Neural crest cell (in vitro differentiated cells): ENCODE measurements at places on chromosomes 1 and 21. TPM values are rescaled to one million over a fixed set of nuclear protein-coding genes. Genes with fewer than 3 reads are reported as not detected.

- DNase-seq, result no peak
Observed at GRCh38 chr1:179058487-179059483, 23.1 kb upstream of the TOR3A start.

DNA sequence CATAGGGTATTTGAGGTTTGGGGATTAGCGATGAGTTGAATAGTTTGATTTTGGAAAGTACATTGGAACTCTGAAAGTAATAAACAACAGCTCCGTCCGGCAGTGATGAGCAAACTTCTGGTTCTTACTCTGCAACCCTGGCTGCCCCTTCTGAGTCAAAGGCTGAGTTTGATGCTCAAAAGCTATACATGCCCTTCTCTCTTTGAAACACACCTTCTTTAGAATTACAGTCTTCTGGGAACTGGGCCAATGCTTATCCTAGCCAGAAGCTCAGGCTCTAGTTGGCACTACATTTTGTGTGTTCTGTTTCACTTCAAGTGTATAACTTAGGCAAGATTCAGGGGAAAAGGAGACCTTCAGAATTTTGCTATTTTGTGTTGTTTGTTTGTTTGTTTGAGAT, 9.3 kb downstream of the AHCYL1 start:
- no peak for DNase-seq

DNA sequence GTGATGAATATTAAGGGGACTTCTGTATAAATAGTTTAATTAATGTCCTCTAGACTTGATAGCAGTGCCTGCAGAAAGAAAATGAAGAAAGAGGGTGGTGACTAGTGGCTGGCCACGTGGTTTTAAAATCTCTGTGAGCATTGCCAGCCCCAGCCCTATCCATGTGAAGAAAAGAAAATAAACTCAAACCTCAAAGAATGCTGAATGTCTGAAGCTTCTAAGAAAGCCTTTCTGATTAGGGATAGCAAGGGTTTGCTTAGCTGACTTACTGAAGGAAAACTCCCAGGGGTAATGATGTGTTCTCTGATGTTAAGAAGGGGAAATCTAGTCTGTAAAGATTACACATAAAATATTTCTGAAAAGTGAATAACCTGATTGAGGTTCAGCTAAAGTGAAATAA, 31.8 kb downstream of the ADGRL2 start:
- no peak for DNase-seq

DNA sequence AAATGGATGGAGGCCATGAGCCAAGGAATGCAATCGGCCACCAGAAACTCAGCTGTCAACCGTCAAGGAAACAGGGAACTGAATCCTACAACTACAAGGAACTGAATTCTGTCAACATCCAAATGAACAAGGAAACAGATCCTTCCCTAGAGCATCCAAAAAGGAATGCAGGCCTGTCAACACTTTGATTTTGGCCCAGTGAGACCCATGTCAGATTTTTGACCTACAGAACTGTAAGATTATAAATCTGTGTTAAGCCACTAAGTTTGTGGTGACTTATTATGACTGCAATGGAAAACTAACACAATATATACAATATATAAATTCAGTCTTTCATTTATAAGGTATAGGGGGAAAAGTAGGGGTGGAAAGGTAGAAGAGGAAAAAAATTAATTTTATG, 55.3 kb downstream of the SHCBP1L start:
- DNase-seq, result no peak

DNA sequence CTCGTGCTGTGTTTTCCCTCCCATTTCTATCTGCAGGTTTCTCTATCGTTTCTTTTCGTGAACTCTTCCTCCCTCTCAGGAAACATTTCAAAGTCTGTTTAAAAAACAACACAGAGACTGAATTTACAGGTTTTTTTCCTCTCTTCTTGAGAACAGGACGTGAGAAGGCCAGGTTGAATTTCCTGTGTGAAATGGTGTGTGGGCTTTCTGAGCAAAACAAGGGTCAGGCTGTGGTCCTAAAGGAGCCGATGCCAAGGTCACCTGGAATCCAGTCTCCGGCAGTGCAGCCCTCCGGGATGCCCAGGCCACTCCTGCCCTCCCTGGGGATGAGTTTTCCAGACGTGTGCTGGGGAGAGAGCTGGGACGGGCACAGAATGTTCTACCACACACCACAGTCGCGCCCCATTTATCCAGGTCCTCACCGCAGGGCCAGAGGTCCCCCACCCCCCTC, 62.7 kb upstream of the RUNX3 start:
- DNase-seq, result no peak

DNA sequence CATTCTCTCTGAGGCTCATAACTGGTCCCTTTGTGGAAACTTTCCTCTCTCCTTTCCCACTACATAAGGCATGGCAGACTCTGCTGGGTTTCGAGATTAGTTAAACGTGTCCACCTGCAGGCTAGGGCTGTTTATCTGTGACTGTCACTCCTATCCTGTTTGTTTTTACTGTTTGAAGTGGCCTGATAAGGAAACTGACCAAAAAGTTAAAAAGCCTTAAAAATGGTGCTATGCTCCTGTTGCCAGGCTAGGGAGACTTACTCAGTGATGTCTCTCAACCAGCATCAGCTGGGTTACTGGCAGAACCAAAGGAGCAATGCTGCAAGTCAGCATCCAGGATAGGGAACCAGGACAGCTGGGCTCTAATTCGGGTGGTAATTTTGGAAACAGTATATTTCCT, 3.9 kb downstream of the PIGV start:
- no peak for DNase-seq

DNA sequence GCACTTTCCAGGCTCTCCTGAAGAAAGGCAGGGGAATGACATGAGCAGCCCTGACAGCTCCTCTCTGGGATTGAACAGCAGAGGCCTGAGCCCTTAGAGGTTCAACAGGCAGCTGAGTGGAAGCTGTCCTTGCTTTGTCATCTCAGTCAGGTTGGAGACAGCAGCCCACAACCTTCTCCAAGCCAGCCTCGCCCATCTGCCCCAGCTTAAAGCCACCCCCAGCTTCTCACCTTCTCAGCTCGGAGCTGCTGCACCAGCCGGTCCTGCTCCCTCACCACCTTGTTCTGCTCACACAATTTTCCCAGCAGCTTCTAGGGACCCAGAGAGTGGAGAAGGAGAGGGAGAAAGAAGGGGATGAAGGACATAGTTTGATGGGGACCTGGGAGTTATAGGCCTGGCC, 35.2 kb upstream of the GOLT1A start:
- DNase-seq, result no peak

GRCh38 chr1:213409971-213410370, 358.9 kb downstream of the RPS6KC1 start:
- no peak for DNase-seq

- no peak for DNase-seq
Observed at GRCh38 chr1:153567621-153568366, 2.1 kb upstream of the S100A2 start.

- DNase-seq, result no peak
Observed at GRCh38 chr1:7006996-7007871, 222.0 kb downstream of the CAMTA1 start.

DNA sequence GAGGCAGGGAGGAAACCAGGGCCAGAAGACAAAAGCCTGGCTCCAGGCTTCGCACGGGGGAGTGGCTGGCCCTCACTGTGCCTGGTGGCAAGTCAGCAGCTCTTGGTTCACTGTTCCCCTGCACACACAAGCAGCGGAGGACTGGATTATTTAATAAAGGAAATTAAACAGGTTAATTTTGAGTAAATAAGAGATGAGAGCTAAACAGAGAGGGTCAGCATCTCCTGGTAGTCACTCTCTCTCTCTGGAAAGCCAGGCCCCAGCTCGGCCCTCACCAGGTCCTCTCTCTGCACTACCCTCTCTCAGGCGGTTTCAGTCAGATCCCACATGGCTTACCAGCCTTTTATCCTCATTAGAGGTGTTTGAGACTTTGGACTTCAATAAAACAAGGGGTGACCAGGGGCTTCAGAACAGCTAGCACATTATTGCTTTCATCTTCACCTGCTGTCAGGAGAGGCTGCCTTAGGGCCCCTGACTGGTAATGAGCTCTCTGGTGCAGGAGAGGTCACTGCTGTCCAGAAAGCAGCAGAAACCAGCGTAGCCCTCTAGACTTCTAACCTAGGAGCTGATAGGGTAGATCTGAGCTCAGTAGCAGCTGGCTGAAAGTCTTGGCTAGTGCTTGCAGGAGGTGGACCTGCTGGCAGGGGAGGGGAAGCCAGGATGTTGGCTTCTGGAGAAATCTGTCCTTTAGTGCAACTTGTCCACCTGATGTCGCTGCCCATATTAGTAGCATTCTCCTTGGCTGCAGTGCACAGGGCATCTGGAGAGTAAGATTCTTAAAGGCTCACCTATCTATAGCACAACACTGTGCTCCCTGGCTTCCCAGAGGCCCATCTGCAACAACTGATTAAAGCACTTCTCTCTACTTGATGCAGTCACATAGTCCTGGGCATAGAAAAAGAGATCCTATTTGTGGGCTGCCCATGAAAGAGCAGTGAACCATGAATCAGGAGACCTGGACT, 45.9 kb downstream of the SYT6 start:
- no peak for DNase-seq

- DNase-seq, result no peak
Observed at GRCh38 chr1:230717251-230717650, 3.3 kb upstream of the AGT start.

DNA sequence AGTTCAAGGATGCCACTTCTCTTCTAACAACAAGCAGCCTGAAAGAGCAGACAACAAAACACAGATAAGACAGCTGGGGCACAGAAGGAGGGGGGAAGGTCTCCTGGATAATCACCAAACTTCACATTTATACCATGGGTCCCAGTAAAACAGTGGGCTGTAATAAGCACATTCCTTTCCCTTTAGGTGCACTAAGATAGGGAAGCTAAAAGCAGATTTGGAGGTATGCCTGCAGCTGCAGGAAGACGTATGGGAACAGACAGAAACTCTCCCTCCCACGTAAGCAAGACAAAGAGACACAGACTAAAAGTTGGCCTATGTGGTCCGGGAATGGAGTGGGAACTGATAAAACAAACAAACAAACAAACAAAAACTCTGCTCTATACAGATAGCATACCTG, 612.1 kb downstream of the MRPL39 start:
- no peak for DNase-seq

GRCh38 chr1:19613171-19613703, 30.9 kb upstream of the NBL1 start:
- DNase-seq, result no peak

GRCh38 chr1:89287181-89288050, 14.8 kb upstream of the GBP5 start:
- DNase-seq, result no peak

- DNase-seq, result no peak
Observed at GRCh38 chr1:64847666-64848065, 102.8 kb downstream of the RAVER2 start.

DNA sequence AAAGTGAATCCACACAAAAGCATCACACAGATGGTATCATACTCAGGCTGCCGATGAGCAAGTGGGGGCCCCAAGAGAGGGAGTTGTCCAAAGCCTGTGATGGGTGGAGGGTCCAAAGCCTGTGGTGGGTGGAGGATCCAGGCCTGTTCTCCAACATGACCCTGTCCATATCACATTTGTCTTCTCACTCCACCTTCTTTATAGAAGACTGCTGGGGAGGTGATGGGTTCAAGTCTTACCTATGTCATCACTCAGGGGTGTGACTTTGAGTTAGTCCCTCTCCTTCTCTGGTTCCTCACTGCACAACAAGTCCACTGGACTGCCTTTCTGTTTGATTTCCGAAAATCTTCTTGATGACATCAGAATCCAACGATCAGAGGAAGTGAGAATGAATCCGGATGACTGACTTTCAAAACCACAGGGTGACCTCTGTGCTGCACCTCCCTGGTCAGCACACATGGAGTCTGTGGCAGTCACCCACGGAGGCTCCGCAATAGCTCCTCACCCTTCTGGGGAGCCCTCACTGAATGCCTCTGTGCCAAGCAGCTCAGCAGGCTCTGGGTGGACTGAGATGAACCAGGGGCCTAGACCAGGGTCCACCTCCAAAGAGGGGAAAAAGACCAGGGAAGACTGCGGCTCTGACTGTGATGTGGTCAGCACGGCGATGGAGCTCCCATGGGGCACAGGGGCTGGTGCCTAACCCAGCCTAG, 166.8 kb downstream of the HIVEP3 start:
- no peak for DNase-seq

- DNase-seq, result no peak
Observed at GRCh38 chr1:87064309-87064708, 149.9 kb downstream of the HS2ST1 start.

DNA sequence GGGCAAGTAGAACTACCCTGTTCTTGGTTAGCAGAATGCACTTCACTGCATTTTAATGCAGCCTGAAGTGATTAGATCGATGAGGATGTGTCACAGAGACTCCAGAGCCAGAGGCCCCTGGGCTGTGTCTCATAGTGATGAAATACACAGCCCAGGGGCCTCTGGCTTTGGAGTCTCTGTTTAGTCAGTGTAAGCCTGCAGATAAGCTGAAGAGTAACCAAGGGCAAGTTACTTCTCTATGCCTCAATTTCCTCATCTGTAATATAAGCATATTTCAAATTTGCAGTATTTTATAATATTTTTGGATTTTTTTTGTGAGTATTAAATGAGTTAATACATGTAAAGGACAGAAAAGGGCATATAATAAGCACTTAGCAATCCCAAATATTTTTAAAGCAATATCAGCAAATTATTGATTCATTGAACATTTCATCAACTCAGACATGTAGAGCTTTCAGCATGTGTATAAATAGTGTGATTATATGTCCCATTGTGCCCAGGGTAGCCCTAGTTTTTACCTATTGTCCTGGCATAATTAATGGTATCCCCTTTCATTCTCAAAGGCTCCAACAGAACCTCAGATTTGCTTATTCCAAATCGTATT, 23.6 kb upstream of the APOBEC4 start:
- DNase-seq, result no peak

- DNase-seq, result no peak
Observed at GRCh38 chr1:199979071-199979470, 48.4 kb upstream of the NR5A2 start.

DNA sequence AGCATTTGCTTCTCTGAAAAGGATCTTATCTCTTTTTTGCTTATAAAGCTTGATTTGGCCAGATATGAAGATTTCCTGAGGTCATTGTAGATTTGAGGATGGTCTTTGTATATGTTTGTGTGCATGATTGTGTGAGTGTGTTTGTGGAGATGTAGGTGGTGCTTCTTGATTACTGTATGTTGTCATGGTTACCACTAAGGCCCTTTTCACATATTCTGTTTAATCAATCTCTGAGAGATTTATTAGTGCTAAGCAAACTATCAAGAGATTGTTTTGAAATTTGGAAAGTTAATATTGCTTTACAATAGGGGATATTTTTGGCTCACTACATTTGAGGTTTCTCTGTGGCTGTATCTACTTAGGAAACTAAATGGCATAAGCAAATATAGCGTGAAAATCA, 191.7 kb downstream of the S1PR1 start:
- no peak for DNase-seq

GRCh38 chr1:158691907-158692306, 5.4 kb upstream of the SPTA1 start:
- no peak for DNase-seq

Gene MAN1C1
- 19.8 and 22.6 TPM in 2 replicates for total RNA-seq

Gene PSEN2
- 20.1 and 20.4 TPM in 2 replicates for total RNA-seq

Gene NUP210L
- 0.05 TPM in 1 of 2 replicates, not detected in the other for total RNA-seq

Gene MFAP2
- 81.6 and 83.4 TPM in 2 replicates for total RNA-seq

Gene ELOA
- total RNA-seq, result 43.1 and 45.8 TPM in 2 replicates

Gene KLHDC9
- total RNA-seq, result 8.0 and 9.1 TPM in 2 replicates

Gene CAMK1G
- 1.1 and 1.8 TPM in 2 replicates for total RNA-seq

Gene C2CD4D
- total RNA-seq, result 0.39 and 0.40 TPM in 2 replicates
